NCI-H2029 treated with DMSO at 0.1 percent for 48 hours (cell line): ENCODE measurements at places on chromosomes 1 and 21.

DNA sequence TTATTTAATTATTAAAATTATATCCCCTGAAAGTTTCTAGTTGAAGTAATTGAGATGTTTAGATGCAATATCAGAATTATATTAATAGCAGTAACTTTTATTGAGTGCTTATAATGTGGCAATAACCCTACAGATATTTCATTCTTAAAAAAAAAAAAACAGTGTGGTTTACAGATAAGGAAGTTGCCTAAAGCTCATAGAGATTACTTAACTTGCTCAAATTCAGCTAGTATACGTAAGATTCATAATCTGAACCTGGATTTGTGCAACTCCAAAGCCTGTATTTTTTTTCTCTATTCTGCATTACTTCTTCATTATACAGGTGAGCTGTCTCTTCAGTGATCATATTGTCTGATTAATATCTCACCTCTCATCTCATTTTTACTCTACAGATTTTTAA, 156.0 kb upstream of the PTBP2 start:
- no peak for DNase-seq

DNA sequence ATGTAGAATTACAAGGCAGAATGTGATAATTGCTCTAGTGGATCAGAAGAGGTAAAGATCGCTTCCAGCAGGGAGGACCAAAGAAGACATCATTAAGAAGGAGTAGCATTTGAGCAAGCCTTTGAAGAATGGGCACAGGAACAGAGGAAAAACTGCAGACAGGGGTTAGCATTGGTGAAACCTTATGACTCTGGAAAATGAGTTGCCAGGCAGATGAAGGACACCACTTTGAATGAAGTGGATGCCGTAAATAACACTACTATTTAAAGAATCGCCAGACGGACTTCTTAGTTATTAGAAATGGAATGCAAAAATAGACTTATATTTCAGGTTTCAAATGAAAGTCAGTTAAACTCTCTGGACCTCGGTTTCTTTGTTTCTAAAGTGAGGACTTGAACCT, 727.7 kb downstream of the USP25 start:
- no peak for DNase-seq

GRCh38 chr1:201769966-201770365, 59.0 kb upstream of the IPO9 start:
- DNase-seq: no peak

DNA sequence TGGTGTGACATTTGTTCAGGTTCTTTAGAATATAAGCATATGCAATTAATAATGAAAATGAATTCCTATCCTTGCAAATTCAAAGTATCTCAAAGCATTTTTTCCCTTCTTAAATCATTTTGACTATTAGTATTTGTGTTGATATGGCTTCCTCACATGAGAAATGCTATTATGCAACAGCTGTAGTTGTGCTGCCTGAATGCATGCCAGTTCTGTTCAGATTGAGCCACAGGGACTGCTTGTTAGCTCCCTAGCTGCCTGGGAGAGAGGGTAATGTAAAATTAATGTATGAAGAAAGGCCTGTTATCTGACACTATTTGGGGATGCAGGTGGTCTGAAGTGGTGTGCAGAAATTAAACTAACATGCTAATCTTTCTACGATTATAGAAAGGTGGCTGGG, 45.5 kb downstream of the CACHD1 start:
- DNase-seq: no peak

DNA sequence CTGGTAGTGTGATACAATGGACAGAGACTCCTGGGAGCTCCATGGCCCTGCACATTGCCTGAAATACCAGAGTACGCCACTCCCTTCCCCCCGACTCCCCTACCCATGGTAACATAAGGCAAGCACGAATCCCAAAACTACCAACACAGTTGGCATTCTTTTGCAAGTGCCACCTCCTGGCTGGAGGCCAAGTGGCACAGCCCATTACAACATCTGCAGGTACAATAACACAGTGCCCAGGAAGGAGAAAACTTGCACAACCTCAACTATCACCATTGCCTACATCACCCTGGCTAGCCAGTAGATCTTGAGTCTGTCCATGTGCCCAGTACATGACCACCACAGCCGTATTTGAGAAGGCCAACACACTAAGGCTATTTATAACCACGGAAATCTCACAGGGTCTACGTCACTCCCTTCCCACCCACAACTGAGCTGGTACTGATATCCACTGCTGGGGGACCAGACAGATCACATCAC, 11.7 kb downstream of the ADAMTS1 start:
- DNase-seq: no peak

DNA sequence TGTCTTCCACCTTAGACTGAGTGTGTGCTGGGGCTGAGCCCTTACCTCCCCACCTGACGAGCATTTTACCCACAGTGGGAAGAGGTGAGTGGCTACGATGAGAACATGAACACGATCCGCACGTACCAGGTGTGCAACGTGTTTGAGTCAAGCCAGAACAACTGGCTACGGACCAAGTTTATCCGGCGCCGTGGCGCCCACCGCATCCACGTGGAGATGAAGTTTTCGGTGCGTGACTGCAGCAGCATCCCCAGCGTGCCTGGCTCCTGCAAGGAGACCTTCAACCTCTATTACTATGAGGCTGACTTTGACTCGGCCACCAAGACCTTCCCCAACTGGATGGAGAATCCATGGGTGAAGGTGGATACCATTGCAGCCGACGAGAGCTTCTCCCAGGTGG, 73.7 kb downstream of the EPHB2 start:
- no peak for DNase-seq

- DNase-seq: no peak
These were observed 396.6 kb downstream of the BRINP2 start for GRCh38 chr1:177567393-177567792.

GRCh38 chr1:53326598-53327181, 1.2 kb downstream of the LRP8 start:
- DNase-seq: no peak

- no peak for DNase-seq
These were observed 47.8 kb upstream of the NRDC start for GRCh38 chr1:51926171-51926812.

DNA sequence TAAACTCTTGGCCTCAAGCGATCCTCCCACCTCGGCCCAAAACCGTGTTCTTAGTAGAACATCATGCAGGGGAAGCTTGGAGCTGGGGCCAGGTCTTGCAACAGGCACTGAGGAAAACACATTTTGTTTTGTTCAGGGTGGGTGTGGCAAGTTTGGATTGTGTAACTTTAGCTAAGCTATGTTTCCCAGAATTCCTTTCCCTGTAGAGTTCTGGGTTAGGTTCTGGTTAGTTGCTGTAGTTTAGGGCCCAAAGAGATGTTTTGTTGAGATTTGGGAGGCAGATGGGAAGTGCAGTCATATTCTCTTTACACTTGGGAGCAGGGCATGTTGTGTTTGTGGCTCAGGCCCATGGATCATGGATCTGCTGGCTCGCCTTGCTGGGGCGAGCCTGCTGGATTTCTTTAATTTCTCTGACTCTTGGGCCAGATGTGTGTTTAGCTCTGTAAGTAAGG, 24.0 kb downstream of the PLA2G5 start:
- no peak for DNase-seq

- DNase-seq: no peak
These were observed 317.6 kb upstream of the KAZN start for GRCh38 chr1:14280909-14281308.
